ENCODE measurements at places on chromosomes 1 and 21.
A peak's percentile ranks its signal among the peaks of the same experiment; 100 is the strongest.

DNA sequence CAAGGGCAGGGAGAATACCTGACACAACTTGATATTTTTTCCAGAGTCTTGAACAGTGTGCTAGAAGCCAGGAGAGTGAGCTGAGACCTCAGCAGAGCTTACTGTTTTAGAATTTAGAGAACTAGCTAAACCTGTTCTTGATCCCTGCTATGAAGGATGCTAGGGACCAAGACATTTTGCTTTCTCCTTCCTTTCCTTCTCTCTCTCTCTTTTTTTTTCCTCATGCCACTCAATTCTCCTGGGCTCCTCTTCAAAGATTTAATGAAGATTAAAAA, 99.0 kb downstream of the NGF start:
- no peak for DNase-seq

- DNase-seq: no peak
Measured at GRCh38 chr1:54356680-54357147, 49.5 kb downstream of the SSBP3 start.

- DNase-seq: no peak
Measured at GRCh38 chr1:227043755-227044154, 103.7 kb downstream of the COQ8A start.

- DNase-seq: no peak
Measured at GRCh38 chr1:203596673-203597210, 29.9 kb upstream of the ATP2B4 start.

DNA sequence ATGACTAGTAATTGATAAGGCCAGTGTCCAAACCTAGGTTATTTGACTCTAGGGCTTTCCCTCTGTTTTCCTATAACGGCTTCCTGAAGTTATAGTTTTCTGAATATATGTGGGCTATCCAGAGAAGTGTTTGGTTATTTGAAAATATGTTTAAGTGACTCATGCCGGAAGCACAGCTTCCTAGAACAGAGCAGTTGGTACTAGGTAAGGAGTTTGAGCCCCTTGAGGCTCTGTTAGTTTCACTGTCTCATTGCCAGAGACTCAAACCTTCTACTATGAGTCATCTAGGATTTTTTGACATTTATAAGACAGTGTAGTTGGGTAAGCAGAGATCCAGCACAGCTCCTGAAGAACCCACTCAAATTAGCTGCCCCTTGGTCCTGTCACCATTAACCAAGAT, 27.1 kb upstream of the LEPR start:
- no peak for DNase-seq

DNA sequence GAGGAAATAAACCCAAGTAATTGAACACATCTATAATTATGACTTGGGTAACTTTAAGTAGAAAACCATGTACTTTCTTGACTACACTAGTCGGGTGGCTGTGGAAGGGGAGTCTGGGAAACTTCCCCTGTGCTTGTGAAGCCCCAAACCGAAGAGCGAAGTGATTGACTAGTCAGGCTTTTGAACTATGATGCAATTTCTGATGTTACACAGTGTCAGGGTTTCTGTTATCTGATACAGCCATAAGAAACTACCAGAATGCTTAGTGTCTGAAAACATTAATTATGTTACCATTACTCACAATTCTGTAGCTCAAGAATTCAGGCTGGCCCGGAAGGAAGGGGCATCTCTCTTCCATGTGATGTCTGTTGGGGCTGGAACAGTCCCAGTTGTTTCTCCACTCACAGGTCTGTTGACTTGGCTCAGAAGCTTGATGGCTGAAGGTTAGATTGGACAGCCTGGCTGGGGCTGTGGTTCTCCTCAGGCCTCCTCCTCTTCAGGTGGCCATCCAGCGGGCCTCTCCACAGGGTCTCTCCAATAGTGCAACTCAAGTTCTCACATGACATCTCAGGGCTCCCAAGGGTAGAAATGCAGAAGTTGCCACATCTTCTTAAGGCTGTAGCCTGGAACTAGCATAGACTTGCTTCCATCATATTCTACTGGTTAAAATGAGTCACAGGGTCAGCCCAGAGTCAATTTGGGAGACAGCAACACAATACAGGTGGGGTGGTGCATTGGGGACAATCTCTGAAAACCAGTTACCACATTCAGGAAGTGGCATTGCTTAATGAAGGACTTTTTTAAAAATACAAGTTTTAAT, 8.3 kb upstream of the C8B start:
- no peak for DNase-seq

GRCh38 chr1:19113697-19114092, 96.4 kb downstream of the UBR4 start:
- DNase-seq: no peak

DNA sequence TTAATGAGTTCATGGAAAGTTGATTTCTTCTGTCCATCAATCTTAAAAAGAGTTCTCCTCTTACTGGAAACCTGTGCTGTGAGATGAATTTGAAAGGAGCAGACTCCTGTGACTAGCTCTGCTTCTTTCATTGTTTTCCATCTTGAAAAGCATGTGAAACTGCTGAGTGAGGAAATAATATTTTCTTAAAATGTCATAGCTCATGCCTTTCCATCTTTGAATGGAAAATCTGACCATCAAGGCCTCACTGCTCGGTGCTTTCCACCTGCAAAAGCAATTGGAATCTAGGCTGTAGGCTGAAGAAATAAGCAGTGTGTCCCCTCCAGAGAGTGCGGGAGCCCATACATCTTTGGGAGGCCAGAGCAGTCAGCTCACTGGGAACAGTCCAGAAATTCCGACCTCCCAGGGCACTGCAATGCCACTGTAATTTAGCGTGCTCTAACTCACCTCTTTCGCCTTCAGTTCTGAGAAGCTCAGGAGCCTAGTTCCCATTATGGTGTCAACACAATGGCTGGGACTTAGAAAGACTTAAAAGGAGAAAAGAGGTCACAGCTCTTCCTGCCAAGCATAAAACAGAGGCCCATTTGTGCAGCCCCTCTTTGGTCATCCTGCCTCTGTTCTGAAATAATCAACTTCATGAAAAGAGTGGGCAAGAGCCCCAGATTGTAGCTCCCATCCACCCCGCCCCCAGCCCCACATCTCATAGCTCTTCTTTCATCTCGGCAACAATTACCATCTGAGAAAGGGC, 50.4 kb upstream of the F3 start:
- no peak for DNase-seq

DNA sequence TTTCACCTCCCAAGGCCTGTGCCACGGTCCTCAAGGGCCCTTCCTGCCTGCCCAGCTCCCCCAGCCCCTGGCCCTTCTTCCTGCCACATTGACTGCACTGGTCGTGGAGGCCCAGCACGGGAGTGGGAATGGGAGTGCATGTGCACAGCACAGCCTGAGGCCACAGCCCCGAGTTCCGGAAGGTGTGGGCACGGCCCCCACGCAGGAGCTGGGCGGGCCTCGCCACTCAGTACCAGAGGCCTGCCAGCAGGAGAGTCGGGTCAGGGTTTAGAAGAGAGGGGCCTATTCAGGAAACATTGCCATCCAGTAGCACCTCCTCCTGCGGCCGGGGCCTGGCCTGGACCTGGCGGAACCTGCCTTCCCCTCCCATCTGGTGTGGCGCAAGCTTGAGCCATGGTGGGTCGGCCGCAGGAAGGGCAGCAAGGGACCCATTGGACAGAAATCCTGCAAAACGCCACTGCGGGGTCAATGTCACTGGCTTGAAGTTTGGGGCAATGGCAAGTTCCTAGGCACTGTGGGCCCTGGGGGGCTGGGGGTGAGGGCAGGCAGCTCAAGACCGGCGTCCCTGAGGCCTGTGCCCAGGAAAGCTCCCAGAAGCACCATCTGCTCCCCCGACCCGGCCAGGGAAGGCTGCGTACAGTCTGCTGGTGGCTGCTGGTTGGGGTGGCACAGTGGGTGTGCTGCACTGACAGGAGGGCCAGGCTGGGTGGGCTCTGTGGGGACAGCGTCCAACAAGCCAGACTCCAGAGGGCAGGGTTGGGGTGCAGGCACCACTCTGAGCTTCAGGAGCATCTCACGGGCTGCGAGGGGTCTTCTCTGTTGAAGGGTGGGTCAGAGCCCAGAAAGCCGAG, 1.8 kb upstream of the TMEM52 start:
- no peak for DNase-seq

DNA sequence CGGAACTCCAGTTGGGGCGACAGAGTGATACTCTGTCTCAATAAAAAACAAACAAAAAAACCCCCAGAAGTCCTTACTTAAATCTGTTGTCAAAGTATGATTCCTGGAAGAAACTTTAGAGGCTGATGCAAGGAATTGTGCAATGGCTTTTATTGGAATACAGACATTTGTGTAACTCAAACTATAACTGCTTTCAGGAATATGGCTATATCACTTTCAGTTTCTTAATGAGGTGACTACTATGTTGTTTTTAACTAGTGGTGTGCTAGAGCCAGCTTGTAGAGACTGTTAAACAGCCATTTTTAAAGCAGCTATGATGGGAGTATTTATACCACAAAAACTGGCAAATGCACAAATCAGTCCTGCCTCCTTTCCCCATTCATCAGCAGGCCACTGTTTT, 22.7 kb upstream of the DNAJC28 start:
- DNase-seq: no peak

GRCh38 chr1:4461726-4462290, 192.6 kb upstream of the AJAP1 start:
- no peak for DNase-seq

DNA sequence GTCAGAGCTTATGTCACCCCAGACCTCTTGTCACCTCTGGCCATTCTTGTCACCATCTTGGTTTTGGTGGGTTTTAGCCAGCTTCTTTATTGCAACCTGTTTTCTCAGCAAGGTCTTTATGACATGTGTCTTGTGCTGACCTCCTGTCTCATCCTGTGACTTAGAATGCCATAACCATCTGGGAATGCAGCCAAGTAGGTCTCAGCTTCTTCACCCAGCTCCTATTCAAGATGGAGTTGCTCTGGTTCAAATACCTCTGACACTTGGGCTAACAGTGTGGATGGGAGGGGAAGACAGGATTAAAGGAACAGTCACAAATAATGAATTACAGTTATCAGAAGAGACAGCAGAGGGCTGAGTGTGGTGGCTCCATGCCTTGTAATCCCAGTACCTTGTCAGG, 30.5 kb upstream of the PIK3CD start:
- DNase-seq: no peak

DNA sequence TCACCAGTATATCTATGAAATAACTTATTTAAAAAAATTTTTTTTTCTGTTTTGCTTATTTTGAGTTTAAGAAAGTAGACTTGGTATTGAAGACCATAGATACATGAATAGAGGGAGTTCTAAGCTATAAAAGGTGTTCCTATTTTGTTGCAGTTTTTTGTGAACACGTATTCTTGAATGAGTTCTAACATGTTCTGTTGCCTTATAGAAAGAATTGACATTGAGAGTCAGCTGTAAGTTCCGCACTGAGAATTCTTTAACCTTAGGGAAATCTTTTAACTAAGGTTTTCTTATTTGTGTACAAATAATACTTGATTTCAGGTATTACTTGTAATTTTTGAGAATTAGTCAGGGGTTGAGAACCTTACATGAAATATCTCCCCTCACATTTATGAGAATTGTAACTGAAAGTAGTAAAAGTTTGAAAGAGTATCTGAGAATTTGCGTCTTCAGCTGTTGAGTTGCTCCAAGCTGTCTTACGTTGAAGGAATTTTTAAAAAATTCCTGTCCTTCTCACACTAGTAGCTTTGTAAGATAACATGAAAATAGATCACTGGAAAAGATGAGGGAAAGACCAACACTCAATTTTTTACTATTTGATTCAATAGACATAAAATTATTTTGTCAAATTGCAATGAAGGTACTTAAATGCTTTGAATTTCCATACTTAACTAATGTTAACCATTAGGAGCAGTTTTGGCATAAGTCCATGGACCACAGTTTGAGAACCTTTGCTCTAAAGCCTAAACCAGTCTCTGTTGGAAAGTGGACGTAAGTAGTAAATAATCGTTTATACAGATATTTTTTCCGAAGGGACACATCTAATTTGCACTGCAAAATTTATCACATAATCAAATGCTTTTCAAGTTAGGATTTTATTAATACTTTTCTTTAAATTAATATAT, 3.8 kb downstream of the DR1 start:
- DNase-seq: no peak

- no peak for DNase-seq
Measured at GRCh38 chr1:85202092-85202863, 1.5 kb upstream of the SYDE2 start.

DNA sequence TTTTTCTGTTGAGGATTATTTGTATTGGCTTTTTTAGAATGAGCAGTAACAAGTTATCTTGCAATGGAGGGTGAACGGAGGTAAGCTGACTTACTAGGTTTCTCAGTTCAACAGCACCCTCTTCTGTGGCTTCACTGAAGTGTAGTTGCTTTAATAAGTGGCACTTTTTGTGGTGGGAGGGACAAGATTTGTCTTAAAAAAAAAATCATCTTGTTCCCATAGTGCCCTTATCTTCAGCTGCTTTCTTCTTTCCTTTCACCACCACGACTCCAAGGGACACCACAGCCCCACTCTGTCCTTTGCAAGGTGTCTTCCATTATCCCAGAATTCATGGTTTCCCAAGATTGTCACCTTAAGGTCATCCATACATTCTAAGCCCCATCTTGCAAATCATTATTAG, 92.9 kb downstream of the PIGK start:
- DNase-seq: peak; percentile 38

- no peak for DNase-seq
Measured at GRCh38 chr1:109639063-109639840, 16.6 kb upstream of the GSTM4 start.

DNA sequence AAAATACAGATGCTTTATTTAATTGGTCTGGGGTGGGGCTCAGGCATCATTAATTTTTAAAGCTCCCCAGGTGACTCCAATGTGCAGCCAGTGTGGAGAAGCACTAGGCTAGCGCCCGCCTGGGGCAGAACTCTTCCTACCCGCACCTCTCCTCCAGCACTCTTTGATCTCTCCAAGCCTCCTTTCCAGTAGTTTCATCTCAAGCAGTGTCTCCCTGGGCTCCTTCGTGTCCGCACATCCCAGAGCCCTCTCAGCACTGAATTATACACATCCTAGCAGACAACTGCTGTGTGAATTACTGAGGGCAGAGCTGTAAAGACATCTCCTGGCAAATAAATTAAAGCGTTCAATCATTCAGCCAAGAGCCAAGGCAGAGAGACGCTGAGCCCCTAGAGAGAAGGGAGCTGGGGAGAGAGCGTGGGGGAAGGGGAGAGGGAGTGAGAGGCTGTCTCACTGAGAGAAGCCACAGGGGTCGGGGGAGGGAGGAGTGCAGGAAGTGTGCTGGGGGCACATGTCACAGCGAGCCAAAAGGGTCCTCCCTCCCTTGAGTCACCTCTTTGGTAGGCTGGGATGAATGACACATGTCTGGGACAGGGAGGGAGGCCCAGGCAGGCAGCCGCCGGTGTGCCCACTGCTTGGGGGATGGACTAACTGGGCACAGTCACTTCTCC, 21.0 kb upstream of the PARP1 start:
- DNase-seq: no peak

- no peak for DNase-seq
Measured at GRCh38 chr1:79633456-79633855, 626.9 kb upstream of the ADGRL4 start.

GRCh38 chr1:239814306-239814881, 277.3 kb upstream of the FMN2 start:
- no peak for DNase-seq
